ENCODE measurements at places on chromosomes 1 and 21. TPM values are rescaled to one million over a fixed set of nuclear protein-coding genes. Genes with fewer than 3 reads are reported as not detected.

GRCh38 chr21:36310016-36310415, 10.0 kb upstream of the MORC3 start:
- no peak for DNase-seq

- DNase-seq = no peak
Observed at GRCh38 chr1:234999513-234999940, 129.1 kb downstream of the TOMM20 start.

DNA sequence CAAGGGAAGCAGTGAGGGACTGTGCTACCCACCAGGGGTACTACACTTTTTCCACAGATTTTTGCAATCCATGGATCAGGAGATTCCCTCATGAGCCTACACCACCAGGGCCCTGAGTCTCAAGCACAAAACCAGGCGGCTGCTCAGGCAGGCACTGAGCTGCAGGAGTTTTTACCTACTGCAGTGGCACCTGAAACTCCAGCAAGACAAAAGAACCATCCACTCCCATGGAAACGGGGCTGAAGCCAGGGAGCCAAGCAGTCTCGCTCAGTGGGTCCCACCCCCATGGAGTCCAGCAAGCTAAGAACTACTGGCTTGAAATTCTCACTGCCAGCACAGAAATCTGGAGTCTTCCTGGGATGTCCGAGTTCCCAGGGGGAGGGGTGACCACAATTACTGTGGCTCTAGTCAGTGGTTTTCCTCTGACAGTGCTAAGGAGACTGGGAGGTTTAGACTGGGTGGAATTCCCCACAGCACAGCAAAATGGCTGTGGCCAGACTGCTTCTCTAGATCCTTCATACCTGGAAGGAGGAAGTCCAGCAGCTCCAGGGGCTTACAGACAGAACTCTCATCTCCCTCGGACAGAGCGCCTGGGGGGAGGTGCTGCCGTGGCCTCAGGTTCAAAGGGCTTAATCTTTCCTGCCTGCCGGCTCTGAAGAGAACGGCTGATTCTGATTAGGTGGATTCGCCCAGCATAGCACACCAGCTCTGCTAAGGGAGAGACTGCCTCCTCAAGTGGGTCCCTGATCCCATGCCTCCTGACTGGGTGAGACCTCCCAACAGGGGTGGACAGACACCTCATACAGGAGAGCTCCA, 437.8 kb downstream of the LTN1 start:
- DNase-seq = peak; percentile 54

DNA sequence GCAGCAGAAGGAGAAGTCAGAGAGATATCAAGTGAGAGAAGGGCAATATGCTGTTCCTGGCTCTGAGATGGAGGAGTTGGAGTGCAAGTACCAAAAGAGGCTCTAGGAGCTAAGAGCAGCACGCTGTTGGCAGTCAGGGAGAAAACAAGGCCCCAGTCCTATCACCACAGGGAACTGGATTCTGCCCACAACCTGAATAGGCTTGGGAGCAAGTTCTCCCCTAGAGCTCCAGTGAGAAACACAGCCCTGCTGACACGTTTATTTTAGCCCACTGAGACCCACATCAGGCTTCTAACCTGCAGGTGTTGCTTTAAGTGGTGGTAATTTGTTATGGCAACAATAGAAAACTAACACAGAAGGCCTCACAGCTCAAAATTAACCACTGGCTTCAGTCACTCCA, 31.8 kb upstream of the ZNF644 start:
- DNase-seq = no peak

DNA sequence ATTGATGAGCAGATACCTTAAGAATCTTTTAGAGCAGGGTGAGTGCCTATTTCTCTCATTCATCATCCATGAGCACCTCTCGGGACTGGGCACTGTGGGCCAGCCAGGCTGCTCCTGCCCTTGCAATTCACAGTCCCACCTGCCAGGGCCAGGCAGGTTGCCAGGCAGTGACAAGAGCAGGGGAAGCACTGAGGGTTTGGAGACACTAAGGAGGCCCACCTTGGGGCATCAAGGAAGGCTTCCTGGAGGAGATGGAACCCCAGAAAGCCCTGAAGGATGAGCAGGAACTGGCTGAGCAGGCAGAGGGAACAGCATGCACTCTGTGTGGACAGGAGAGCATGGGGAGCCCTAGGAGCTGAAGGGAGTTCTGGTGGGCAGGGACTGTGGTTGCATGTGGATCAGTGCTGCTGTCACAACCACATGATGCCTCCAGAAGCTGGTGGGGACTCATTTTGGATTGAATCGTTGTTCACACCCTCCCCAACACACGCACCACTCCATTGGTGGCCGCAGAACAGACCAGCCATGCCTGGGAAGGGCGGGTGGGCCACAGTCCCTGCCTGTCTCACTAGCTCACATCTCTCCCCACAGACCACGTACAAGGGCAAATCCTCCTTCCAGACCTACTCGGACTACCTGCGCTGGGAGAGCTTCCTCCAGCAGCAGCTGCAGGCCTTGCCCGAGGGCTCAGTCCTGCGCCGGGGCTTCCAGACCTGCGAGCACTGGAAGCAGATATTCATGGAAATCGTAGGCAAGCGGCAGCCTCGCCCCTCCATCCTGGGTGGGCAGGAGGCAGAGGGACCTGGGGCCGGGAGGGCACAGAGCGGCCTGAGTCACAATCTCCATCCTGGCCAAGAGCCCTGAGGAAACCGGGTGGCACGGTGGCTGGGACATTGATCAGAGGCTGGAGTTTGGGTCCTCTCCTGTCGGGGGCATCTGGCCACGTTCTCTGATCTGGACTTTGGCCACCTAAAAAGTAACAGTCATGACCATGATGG, 55.1 kb downstream of the DISP3 start:
- DNase-seq = no peak

DNA sequence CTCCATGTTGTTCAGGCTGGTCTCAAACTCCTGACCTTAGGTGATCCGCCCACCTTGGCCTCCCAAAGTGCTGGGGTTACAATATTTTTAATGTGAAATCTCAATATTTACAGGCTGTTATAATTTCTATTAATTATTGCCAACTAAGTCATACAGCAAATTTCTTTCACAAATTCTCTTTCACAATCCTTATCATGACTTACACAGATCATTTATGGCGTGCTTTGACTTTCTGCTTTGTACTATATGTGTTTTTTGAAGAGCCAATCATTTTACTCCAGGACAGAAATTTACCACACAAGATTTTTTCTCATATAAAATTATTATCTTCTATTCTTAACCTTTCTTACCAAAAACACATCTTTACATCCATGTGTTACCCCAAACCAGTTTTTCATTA, 1729.9 kb downstream of the NCAM2 start:
- DNase-seq = no peak

DNA sequence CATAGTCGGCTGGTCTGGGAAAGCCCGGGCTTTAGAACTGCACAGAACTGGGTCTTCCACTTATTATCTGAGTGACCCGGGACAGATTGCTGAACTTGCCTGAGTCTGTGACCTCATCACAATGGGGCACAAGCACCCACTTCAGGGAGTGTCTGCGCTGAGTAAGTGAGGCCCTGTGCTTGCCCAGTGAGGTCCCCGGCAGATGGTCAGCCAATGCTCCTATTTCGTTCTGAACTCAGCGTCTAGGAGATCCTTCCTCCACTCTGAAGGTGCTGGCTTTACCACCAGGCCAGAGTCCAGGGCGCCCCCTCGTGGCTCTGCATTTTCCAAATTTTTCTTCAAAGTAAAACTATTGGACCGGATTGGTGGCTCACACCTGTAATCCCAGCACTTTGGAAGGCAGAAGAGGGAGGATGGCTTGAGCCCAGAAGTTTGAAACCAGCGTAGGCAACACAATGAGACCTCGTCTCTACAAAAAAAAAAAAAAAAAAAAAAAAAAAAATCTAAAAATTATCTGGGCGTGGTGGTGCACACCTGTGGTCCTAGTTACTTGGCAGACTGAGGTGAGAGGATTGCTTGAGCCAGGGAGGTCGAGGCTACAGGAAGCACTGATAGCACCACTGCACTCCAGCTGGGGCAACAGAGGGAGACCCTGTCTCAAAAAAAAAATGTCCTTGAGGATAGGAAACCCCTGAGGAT, 61.7 kb downstream of the FCRL5 start:
- DNase-seq = peak; percentile 82

DNA sequence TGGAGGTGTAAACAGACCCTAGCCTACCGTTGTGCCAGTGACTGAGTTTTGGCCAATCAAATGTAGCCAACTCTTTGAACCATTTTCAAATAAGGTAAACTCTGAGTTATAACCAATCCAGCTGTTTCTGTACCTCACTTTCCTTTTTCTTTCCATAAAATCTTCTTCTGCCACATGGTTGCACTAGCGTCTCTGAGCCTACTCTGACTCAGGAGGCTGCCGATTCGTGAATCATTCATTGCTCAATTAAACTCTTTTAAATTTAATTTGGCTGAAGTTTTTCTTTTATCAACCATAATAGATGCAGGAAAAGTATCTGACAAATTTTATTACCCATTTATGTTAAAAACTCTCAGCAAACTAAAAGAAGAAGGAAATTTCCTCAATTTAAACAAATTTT, 111.5 kb upstream of the LYPLAL1 start:
- DNase-seq = no peak

DNA sequence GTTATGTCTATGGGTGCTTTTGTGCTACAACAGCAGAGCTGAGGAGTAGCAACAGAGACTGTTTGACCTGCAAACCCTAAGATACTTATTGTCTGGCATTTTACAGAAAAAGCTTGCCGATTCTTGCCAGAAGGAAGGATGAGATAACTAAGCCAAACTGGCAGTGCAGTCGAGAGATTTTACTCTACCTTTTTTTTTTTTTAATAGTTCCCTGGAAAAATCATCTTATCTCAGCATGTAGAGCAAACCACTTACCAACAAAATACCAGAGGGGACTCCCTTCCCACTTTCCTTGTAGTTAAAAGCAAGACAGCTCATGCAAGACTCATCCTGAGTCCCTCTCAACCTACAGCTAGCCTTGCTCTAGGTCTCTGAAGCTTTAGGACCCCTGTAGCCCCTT, 132.9 kb downstream of the SYT2 start:
- DNase-seq = peak; percentile 53

- no peak for DNase-seq
Observed at GRCh38 chr1:42348498-42348897, 13.5 kb upstream of the FOXJ3 start.

GRCh38 chr1:99532276-99532580, 113.7 kb upstream of the PALMD start:
- no peak for DNase-seq

DNA sequence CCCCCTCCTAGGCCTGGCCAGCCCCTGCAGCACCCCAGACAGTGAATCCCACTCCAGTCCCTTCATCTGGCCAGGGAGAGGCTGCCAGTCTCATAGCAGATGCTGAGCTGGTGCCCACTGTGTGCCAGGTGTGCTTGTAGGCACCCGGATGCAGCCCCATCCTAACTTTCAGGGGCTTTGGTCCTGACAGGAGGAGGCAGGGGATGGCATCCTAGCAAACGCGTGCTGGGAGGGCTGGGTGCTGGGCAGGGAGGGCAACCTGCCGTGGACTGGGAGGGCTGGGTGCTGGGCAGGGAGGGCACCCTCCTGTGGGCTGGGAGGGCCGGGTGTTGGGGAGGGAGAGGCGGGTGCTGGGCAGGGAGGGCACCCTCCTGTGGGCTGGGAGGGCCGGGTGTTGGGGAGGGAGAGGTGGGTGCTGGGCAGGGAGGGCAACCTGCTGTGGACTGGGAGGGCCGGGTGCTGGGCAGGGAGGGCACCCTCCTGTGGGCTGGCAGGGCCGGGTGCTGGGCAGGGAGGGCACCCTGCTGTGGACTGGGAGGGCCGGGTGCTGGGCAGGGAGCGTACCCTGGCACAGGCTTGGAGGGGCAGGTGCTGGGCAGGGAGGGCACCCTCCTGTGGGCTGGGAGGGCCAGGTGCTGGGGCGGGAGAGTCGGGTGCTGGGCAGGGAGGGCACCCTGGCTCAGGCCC, 35.3 kb downstream of the SLC19A1 start:
- DNase-seq = no peak

DNA sequence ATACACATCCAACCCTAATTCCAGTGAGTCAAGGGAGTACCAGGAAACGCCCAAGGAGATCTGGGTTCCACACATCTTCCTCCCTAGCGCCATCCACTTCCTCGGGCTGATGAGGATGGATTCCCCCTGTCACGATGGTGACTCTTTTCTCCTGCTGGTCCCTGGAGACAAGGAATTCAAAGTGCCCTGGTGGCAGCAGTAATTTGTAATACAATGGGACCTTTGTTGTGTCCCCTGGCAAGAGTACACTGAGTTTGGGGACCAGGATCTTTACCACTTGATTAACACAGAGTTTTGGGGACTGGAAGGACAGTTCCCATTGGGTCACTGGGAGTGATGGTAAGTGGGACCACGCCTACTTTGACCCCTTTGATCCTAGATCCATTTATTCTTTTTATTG, 9.4 kb upstream of the JAK1 start:
- DNase-seq = no peak

GRCh38 chr1:1013922-1014648, 788 bp downstream of the ISG15 start:
- DNase-seq = no peak

- DNase-seq = peak; percentile 59
Observed at GRCh38 chr1:12230549-12231275, 882 bp downstream of the VPS13D start.

GRCh38 chr1:44315521-44315920, 39.5 kb downstream of the ERI3 start:
- DNase-seq = no peak

GRCh38 chr1:61481315-61481715, 243.6 kb downstream of the TM2D1 start:
- DNase-seq = no peak

DNA sequence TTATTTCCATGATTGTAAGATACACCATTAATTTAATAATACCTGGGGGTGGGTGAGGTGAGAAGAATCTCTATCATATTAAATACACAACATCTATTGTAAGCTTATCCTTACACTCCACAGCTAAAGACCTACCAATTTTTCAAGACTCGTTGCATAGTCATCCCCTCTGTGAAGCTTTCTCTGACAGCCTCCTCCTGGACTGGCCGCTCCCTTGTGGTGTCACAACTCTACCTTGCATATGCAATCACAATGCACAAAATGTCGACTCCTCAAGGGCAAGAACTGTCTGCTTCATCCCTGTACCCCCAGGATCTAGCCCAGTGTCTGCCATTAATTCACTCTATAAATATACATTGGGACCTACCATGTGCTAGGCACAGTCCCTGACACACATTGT, 2.4 kb upstream of the PTGFRN start:
- DNase-seq = no peak

DNA sequence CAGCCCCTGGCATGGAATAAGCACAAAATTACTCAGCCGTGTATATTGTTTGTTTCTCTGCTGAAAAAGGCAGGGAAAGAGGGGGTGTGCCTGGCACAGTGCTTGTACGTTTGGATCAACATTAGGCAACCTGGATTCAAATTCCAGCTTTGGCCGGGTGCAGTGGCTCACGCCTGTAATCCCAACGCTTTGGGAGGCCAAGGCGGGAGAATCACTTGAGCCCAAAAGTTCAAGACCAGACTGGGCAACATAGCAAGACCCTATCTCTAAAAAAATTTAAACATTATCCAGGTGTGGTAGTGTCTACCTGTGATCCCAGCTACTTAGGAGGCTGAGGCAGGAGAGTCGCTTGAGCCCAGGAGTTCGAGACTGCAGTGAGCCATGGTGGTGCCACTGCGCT, 152.9 kb upstream of the TMEM51 start:
- no peak for DNase-seq

Gene OR2L13
- polyA plus RNA-seq = not detected

Gene KRTAP12-2
- not detected for polyA plus RNA-seq

Gene LHX4
- polyA plus RNA-seq = 0.09 TPM
